ENCODE measurements at places on chromosomes 16 and 17. TPM values are rescaled to one million over a fixed set of nuclear protein-coding genes. Genes with fewer than 3 reads are reported as not detected.

CACNG1 gene
- not detected for total RNA-seq

SULT1A3 gene
- 10.1 TPM for total RNA-seq

- DNase-seq = no peak
These were observed 50.2 kb downstream of the DNAH3 start for GRCh38 chr16:21100447-21100846.

DNA sequence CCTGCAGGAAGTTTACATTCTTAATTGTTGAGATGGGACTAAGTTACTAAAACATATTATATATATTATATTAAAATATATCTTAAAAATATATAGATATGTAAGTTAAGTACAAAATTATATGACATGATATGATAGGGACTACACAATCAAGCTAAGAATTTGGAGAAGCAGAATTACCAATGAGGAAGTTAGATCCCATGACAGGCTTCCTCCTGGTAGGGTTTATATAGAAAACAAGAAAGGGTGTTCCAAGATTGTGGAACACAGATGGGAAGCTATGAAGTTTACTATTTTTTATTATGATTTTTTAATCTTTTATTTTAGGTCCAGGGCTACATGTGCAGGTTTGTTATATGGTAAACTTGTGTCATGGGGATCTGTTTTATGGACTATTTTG, 260.8 kb upstream of the ZFHX3 start:
- no peak for DNase-seq

DNA sequence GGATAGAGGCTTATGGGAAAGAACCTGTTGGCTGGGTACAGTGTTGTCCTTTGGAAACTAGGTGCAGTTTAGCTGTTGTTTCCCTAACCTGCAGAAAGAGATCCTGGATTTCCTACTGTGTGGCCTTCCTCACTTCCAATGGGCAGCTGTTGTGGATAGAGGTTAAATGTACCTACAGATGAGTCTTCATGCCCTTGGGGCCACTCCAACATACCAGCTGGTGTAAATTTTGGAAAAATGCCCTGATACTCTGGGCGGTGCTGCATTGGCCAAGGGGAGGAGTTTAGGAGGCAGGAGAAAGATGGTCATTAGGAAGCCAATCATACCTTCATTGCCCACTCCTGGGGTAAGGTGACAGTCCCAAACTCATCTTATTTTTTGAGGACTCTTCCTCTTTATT, 70.2 kb downstream of the SNX11 start:
- DNase-seq = no peak

GRCh38 chr16:31071861-31072260, 2.2 kb downstream of the ZNF668 start:
- no peak for DNase-seq

GRCh38 chr17:20032636-20033035, 23.5 kb downstream of the SPECC1 start:
- no peak for DNase-seq

DNA sequence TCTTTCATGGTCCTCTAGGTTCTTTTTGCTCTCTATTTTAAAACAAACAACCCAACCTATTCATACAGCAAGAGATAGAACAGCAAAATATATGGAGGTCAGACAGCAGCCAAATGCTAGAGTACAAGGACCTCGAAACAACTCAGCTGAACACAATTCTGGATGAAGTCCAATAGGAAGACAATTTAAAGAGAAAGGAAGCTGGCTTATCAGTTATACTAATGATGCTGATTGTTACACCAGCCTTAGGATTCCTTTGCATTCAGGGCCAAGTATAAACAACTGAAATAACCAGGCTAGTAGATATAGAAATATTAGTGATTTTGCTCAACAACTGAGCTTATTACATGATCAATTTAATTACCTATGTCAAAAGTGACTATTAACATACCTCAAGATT, 2.5 kb downstream of the SSH2 start:
- no peak for DNase-seq

TBC1D28 gene
- total RNA-seq = not detected

Data from right cardiac atrium (tissue), 5 donors.